Uterus (tissue), 4 donors: ENCODE measurements at places on chromosomes 16 and 17.

GRCh38 chr17:64507413-64507782 is 621 bp downstream of the CEP95 start:
- no peak for DNase-seq

DNA sequence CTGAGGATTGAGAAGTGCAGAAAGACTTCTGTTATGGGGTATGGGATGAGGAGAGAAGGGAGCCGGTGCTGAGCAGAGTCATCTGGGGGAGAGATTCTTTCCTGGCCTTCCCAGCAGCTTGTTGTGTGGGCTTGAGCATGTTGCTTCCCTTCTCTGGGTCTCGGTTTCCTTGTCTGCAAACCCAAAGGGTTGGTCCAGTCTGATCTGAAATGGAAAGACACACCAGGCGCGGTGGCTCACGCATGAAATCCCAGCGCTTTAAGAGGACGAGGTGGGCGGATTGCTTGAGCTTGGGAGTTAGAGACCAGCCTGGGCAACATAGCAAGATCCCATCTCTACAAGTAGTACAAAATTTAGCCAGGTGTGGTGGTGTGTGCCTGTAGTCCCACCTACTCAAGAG is 6.0 kb downstream of the SOCS3 start:
- no peak for DNase-seq

DNA sequence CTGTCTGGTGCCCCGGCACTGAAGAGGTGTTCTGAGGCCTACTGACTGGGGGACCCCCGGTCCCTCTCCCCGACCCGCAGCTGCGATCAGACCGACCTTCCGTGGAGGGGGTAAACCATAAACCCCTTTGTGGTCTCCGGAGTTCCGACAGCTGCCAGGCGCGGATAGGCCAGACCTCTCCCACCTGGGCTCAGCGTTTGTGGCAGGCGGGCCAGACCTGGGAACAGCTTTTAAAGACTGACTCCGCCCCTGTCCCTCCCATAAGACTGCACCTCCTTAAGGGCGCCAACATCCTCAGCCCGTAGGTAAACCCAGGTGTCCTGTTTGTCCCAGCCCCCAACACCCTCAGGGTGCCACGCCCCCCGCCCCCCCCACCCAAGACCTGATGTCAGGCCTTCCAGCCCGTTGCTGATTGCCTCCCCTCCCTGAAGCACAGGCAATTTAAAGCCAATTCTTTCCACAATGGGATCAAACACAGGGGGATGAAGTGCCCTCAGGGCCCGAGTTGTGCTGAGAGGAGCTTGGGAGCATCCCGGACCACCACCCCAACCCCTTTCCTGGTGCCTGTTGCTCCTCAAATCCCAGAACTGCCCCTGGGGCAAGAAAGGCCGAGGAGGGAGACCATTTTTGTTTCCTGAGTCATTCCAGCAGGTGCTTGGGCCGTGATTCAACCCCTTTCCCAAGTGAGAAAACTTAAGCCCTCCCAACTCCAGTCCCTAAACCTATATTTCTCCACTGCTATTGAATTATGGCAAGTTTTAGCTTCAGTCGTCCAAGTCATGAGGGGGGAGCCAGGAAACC is at the start of gene SOX15:
Gene SOX15, minus strand, starts transcription at position 204 of the 801 bp plus-strand sequence. CDS start 418 bp downstream, outside the sequence.
- DNase-seq: no peak

DNA sequence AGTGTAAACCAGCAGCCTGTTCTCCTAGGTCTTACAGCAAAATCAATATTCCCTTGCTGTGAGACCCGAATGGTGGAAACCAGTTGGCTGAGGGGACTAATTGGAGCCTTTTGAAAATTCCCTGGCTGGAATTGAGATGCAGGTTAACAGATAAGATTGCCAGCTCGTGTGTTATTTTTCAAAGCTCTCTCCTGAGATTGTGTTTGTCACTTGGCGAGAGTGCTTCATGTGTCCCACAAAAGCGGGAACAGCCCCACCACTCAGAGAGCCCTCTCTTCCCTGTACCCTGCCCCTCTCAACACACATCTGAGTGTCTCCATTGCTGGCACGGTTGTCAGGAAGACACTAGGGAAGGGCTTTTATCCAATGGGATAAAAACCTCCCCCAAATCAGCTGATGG is 356.1 kb downstream of the CPPED1 start:
- no peak for DNase-seq

- DNase-seq: no peak
Measured at GRCh38 chr17:18031955-18032354, 7.0 kb downstream of the ATPAF2 start.

DNA sequence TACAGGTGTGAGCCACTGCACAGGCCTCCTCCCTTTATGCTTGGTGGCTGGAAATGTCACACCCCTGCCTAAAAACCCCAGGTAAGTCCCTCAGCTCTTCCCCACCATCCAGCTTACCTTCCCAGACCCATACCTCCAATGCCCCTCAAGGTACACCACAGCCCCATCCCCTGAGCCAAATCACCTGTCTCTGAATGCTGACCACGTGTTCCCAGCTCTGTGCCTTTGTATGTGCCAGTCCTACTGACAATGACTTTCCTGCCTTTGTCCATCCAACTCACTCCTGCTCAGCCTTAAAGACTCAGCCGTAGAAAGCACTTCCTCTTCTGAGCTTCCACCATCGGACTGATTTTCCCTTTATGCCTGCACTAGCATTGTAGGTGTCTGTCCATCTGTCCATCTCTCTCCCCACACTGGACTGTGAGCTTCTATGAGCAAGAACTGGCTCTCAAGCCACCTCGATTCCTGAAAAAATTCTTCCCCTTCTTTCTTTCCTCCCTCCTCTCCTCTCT is 30.7 kb upstream of the GOSR2 start:
- DNase-seq: no peak
